ENCODE measurements at places on chromosomes 1 and 21. TPM values are rescaled to one million over a fixed set of nuclear protein-coding genes. Genes with fewer than 3 reads are reported as not detected.

GRCh38 chr1:54977533-54978297 lies 2.7 kb upstream of the TMEM61 start:
- no peaks in the 10 kb centered on the region for H3K36me3 ChIP-seq
- H3K4me1 ChIP-seq, result peaks cover 11% of the 10 kb centered on the region
- peak overlapping the region; percentile 8 for H3K27ac ChIP-seq
- no peaks in the 10 kb centered on the region for H3K27me3 ChIP-seq
- DNase-seq, result no peak

DNA sequence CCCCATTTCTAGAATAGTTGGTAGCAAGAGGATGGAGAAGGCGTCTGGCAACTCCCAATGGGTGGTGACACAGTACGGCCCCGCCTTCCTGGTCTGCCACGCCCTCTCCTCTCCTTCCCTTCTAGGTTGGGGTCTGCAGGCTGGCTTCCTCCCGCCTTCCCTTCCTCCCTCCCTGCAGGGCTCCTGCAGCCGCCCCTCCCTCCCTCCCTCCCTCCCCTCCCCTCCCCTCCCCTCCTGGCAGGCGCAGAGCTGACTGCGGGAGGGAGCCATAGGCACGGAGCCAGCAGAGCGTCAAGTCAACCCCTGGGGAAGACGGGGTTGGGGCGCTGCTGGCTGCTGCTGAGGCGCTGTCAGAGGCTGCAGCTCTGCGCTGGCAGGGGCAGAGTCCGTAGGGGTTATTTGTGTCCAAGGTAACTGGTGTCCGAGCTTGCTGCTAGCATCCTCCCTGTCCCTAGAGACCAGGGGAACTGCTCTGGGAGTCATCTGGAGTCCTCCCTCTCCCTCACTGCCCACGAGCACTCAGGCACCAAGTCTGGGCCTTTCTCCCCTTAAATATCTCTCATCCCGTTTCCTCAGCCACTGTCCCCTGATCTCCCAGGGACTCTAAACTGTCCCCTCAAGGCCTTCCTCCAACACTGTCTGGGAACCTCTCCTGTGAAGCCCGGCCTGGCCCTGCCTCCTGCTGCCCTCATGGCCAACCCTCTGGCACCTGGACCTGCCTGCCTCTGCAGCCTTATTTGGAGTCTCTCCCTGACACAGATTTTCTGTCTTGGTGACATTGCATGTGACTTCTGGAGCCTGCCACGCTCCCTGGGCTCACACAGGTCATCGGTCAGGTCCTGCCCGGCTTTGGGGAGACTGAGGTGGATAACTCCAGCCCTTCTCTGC lies 57.4 kb upstream of the ACOT11 start:
- no peak overlapping the region for H3K27ac ChIP-seq
- DNase-seq, result no peak
- peaks cover 47% of the 10 kb centered on the region for H3K4me1 ChIP-seq
- no peak overlapping the region for H3K4me3 ChIP-seq
- H3K27me3 ChIP-seq, result no peaks in the 10 kb centered on the region

DNA sequence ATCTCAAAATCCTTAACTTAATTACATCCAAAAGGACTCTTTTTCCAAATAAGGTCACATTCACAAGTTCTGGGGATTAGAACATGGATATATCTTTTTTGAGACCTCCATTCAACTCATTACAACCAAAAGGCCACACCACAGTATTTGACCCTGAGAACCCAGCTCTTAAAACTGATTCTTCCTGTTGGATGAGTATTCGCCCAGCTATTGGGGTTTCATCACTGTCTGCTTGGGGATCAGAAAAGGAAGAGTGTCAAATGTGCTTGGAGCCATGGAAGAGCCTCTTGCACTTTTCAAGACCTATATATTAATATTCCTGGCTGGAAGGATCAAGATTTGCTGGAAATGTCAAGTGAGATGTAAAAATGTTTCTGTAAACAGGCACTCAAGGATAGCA lies 5.4 kb upstream of the TINAGL1 start:
- DNase-seq, result no peak
- no peaks in the 10 kb centered on the region for H3K27me3 ChIP-seq
- H3K4me3 ChIP-seq, result no peak overlapping the region
- peaks cover 37% of the 10 kb centered on the region for H3K4me1 ChIP-seq

DNA sequence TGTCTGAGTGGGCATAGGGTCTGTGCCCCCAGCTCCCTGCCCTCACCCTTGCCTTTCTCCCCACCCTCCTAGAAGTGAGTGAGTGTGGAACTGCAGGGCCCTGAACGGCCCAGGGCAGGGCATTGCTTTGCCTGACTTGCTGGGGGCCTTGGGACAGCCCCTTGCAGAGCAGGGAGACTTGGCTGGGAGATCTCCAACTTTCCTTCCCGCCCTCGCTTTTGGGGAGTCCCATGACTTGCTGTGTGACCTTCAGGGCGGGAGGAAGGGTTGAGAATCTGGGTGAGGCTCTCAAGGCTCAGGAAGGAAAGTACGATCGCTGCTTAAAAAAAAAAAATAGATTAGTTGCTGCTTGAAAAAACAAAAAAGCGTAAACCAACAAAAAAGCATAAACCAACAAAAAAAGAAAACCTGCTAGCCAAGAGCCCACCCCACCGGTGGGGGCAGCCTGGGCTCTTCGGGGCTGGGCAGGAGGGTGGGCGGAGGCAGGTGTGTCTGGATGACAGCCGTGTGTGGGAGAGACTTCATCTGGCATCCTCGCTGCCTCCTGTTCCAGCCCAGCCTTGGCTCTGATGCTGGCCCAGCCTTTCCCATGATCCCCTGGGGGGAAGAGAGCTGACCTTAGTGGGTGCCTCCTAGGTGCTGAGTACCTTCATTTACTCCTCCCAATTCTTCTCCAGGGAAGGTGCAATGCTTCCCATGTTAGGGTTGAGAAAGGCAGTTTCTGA lies 6.5 kb downstream of the NBL1 start:
- peaks cover 99% of the 10 kb centered on the region for H3K4me1 ChIP-seq
- no peaks in the 10 kb centered on the region for H3K27me3 ChIP-seq
- no peak for DNase-seq

DNA sequence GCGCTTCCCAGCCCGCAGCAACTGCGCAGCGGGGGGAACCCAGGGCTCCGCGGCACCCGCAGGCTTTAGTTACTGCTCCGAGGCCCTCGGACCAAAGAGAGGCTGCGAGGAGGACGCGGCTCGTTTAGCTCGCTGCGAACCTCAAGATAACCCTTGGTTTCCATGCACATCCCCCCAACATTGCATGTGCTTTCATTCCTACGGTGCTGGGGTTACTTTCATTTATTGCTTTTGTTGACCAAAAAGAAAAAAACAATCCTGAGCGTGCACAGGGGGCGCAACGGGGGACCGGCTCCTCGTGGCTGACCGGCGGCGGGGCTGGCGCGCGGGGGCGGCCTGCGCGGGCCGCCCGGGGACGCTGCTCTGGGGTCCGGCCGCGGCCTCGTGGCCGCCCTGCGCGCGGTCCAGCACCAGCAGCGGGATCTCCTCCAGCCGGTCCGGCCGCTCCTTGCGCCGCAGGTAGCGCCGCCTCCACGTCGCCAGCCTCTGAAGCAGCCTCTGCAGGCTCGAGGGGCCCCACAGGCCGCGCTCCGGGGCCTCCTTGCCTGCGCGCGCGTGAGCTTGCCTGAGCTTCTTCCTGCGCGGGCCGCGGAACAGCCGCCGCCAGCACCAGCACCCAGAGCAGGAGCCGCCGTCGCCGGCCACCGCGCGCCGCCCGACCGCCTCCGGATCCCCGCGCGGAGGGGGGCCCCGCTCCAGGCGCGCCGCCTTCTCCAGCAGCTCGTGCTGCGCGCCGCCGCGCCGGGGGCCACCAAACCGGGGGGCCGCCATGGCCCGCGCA lies 77.4 kb downstream of the DESI2 start:
- no peaks in the 10 kb centered on the region for H3K36me3 ChIP-seq
- no peak for DNase-seq

DNA sequence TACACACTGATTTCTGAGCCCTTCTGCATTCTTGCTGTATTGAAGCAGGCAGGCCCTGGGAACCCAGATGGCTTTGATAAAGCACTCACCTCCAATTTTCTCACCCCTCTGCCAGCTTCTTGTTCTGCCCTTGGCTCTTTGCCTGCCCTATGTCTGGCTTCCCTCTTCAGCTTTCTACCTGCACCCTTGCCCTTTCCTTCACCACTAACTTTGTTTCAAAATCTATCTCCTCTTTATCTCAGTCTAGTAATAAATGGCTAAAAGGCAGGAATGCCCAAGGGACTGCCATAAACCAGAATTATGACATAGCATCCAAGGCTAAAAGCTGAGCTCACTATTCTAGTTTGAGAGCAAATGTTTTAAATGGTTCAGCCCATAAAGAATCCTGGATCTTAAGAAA lies 178.7 kb downstream of the TNR start:
- H3K27ac ChIP-seq, result no peak overlapping the region
- no peaks in the 10 kb centered on the region for H3K4me1 ChIP-seq

DNA sequence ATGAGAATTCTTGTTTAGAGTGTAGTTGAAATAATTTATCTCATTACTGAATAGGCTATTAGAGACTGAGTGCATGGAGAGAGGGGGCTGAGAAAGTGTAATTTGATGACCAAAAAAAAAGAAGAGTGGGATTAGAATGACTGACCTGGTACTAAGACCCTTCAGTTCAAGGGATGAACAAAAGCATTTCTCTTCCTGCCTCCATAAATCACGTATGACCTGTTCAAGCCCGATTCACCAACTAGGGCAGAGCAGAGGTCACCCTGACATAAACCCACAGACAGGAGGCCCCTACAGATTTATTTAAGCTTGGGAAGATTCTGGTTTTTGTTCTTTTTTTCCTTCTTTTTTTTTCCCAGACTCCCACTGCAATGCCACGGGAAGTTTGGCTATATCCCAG lies 123.7 kb upstream of the COP1 start:
- no peak overlapping the region for H3K4me3 ChIP-seq
- H3K27ac ChIP-seq, result no peak overlapping the region
- H3K27me3 ChIP-seq, result no peaks in the 10 kb centered on the region
- no peak for DNase-seq

- H3K27ac ChIP-seq, result no peak overlapping the region
- no peak for DNase-seq
- H3K27me3 ChIP-seq, result no peaks in the 10 kb centered on the region
- H3K4me1 ChIP-seq, result no peaks in the 10 kb centered on the region
Measured at GRCh38 chr1:95636897-95637296, 402.9 kb downstream of the RWDD3 start.

- no peak overlapping the region for H3K4me3 ChIP-seq
- H3K36me3 ChIP-seq, result no peaks in the 10 kb centered on the region
- DNase-seq, result no peak
- no peaks in the 10 kb centered on the region for H3K27me3 ChIP-seq
- no peak overlapping the region for H3K27ac ChIP-seq
Measured at GRCh38 chr1:121417325-121417923, 232.6 kb downstream of the SRGAP2C start.

DNA sequence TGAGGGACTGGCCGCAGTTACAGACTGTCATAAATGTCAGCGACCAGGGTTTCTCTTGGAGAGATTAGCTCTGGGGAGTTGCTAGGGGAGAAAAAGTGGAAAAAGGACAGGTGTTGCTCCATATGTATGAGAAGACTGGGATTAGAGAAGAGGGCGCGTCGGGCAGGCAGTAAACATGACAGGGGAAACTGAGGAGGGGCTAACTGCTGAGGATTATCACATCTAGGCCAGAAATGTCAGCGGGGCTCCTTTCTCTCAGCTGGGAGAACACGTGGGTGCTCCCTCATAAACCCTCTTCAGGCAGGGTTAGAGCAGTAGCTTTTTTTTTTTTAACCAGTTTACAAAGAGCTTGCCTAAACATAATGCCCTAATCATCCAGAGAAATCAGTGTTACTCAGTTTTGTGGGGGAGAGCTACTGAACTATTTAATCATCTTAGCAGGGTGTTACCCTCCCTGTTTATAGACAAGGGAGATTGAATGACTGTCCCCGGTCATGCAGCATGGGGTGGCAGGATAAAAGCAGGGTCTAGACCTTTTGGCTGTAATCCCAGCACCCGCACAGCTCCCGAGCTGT lies 35.2 kb downstream of the ELAPOR1 start:
- no peaks in the 10 kb centered on the region for H3K36me3 ChIP-seq
- no peak overlapping the region for H3K27ac ChIP-seq
- peaks cover 3% of the 10 kb centered on the region for H3K4me1 ChIP-seq
- no peak for DNase-seq

GRCh38 chr1:165876121-165876520 lies 48.7 kb downstream of the UCK2 start:
- DNase-seq, result no peak
- no peak overlapping the region for H3K27ac ChIP-seq
- H3K4me3 ChIP-seq, result no peak overlapping the region
- no peaks in the 10 kb centered on the region for H3K27me3 ChIP-seq
- H3K4me1 ChIP-seq, result no peaks in the 10 kb centered on the region

GRCh38 chr1:23196627-23197328 lies 20.5 kb downstream of the HTR1D start:
- no peak overlapping the region for H3K27ac ChIP-seq
- no peaks in the 10 kb centered on the region for H3K36me3 ChIP-seq
- H3K4me3 ChIP-seq, result no peak overlapping the region
- no peaks in the 10 kb centered on the region for H3K27me3 ChIP-seq
- no peak for DNase-seq

DNA sequence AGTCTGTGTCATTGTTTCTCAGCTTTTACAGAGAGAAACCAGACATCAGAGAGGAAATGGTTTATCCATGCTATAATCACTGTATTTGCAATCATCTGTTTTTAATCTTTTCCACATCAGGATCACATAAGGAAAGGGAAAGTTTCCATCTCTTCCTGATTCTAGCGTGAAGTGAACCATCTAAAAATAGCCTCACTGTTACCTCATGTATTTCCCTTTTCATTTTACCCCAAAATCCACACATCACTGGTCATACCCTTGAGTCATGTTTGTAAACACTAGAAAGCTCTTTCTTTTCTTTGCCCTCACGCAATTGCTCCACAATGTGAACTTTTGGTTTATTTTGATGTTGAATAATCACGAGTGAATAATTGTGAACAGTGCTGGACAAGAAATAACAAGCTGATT lies 146.0 kb downstream of the PLA2G4A start:
- no peaks in the 10 kb centered on the region for H3K4me1 ChIP-seq
- H3K27ac ChIP-seq, result no peak overlapping the region
- no peaks in the 10 kb centered on the region for H3K36me3 ChIP-seq
- no peaks in the 10 kb centered on the region for H3K27me3 ChIP-seq
- no peak for DNase-seq

The SZT2 gene
- 22.7 TPM for total RNA-seq

The FCRLB gene
- 0.70 TPM for total RNA-seq

The ACBD6 gene
- total RNA-seq, result 30.1 TPM

The DHRS3 gene
- total RNA-seq, result 87.7 TPM

The S100A9 gene
- total RNA-seq, result 59,479 TPM

The NUAK2 gene
- 32.0 TPM for total RNA-seq

The HPDL gene
- total RNA-seq, result 4.0 TPM

The TTC39A gene
- total RNA-seq, result 60.9 TPM

The TACSTD2 gene
- 599 TPM for total RNA-seq

The CRYBG2 gene
- 35.8 TPM for total RNA-seq

All from esophagus squamous epithelium (tissue), 5 donors.